ENCODE measurements at places on chromosomes 6 and 20.

DNA sequence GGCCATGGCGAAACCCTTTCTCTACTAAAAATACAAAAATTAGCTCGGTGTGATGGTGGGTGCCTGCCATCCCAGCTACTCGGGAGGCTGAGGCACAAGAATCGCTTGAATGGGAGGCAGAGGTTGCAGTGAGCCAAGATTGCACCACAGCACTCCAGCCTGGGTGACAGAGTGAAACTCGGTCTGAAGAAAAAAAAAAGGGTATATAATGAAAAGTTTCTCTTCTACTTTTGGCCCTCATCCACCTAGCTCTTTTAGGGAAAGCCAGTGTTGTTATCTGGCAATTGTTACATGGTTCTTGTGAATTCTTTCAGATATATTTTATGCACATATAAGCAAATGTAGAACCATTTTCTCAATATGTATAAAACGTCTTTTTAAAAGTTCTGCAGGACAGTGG, 19.0 kb downstream of the KIF3B start:
- DNase-seq, result no peak

DNA sequence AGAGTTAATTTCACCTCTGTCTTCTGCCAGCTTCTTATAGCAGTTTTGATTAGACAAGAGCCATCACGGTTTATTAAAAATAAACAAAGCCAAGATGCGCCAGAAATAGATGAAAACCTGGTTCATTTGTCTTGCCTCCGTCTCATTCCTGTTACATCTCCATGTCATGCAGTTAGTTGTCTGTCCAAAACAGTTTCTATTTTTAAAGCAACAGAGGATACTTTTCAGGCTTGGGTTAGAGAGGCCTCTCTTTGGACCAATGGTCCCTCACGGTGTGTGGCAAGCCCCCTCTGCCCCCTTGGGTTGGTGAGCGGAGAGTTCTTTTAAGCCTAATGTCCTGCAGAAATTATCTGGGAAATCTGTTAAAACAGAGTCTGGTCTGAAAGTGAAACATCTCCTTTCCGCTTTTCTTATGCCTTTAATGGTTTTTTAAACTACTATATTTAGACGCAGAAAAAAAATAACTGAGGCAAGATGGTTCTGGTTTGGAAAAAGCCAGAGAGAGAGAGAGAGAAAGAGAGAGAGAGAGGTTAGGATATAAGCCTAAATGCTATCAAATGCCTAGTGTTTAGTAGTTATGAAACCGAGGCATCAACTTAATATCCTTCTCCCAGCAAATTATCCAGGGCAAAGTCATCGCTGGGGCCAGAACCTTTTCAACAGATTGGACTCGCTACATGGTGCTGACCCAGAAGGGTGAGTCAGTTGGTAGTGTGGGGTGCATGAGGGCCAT, 64.5 kb downstream of the ZDHHC14 start:
- DNase-seq, result no peak

DNA sequence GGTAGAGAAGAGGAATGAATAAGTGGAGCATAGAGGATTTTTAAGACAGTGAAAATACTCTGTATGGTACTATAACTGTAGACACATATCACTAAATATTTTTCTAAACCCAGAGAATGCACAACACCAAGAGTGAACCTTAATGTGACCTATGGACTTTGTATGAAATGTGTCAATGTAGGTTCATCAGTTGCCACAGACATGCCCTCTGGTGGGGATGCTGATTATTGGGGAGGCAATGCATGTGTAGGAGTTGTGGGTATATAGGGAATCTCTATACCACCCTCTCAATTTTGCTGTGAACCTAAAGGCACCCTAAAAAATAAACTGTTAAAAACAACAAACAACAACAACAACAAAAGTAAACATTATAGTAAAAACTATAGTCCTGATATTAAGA, 293.7 kb downstream of the RNF144B start:
- no peak for DNase-seq

GRCh38 chr6:132811276-132811675, 3.1 kb upstream of the RPS12 start:
- no peak for DNase-seq

DNA sequence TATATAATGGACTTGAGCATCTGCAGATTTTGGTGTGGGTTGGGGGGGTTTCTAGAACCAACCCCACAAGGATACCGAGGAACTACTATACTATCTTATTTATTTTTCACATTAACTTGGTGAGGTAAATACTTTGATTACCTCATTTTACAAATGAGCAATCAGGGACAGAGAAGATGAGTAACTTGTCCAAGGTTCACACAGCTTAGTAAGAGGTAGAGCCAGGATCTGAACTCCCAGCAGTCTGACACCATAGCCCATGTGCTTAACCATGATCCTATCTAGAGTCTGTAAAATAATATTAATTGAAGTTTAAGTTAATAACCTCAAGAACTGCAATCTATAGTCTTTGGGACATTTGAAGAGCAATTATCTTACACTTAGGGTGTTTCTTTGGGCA, 28.6 kb downstream of the DHX35 start:
- no peak for DNase-seq

GRCh38 chr20:1005452-1006027, 3.4 kb upstream of the RSPO4 start:
- no peak for DNase-seq

DNA sequence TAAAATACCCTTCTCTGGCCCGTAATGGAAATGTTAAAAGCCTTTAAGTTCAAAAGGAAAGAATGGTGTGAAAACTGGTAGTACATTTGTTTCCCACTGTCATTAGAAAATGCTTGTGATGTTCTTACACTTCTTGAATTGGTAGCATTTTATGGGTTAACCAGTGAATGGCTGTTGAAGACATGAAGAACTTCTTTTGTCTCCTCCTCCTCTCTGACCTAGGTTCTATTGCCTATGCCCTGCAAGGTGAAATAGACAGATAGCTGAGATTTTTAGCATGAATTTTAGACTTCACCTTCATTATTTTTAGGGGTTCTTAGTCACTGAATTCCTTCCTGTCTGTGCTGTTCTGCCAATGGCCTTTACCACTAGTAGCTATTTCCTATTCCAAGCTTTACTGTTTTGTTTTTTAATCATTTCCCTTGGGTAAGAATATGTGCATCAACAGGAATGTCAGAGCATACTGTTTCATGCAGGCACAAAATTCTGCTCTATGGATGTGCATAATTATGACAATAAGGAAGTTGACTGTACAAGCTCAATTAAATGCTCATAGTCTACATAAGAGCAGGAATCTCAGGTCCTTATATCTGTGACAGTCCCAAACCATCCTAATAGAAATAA, 4.9 kb downstream of the TNFAIP3 start:
- no peak for DNase-seq

GRCh38 chr6:11654876-11655275, 117.3 kb downstream of the TMEM170B start:
- DNase-seq, result peak; percentile 79
